ENCODE measurements at places on chromosomes 12 and 14. TPM values are rescaled to one million over a fixed set of nuclear protein-coding genes. Genes with fewer than 3 reads are reported as not detected.

The PPP4R4 gene
- total RNA-seq = 0.27 TPM

The DGKA gene
- 19.8 TPM for total RNA-seq

The SSPN gene
- total RNA-seq = 0.54 TPM

The COX8C gene
- not detected for total RNA-seq

The CISTR gene
- not detected for total RNA-seq

The GPR135 gene
- total RNA-seq = 0.96 TPM

The FAR2 gene
- total RNA-seq = not detected

The FBLN5 gene
- total RNA-seq = 2.2 TPM

The NXPH4 gene
- 6.8 TPM for total RNA-seq

The SIX6 gene
- total RNA-seq = not detected

The RIPK3 gene
- total RNA-seq = not detected

The TIMM9 gene
- total RNA-seq = 73.7 TPM

The TMCC3 gene
- 1.1 TPM for total RNA-seq

The CACNB3 gene
- 48.8 TPM for total RNA-seq

The OVCH1 gene
- total RNA-seq = not detected

The PAPLN gene
- total RNA-seq = 7.8 TPM

The SPTSSA gene
- total RNA-seq = 25.2 TPM

The BEGAIN gene
- total RNA-seq = 11.8 TPM

The DNAJC22 gene
- total RNA-seq = 19.7 TPM

The NEMP1 gene
- 10.4 TPM for total RNA-seq
